ENCODE measurements at places on chromosomes 2 and 18. TPM values are rescaled to one million over a fixed set of nuclear protein-coding genes. Genes with fewer than 3 reads are reported as not detected.

- H3K27me3 ChIP-seq, result no peaks in the 10 kb centered on the region
- DNase-seq, result peak; percentile 69
- peaks cover 14% of the 10 kb centered on the region for H3K4me1 ChIP-seq
These were observed 206.5 kb downstream of the SETBP1 start for GRCh38 chr18:44887227-44887631.

GRCh38 chr2:25954199-25954752, 28.0 kb downstream of the KIF3C start:
- no peak overlapping the region for H3K4me3 ChIP-seq
- no peaks in the 10 kb centered on the region for H3K36me3 ChIP-seq
- no peaks in the 10 kb centered on the region for H3K4me1 ChIP-seq
- DNase-seq, result no peak
- no peaks in the 10 kb centered on the region for H3K27me3 ChIP-seq
- H3K27ac ChIP-seq, result no peak overlapping the region

DNA sequence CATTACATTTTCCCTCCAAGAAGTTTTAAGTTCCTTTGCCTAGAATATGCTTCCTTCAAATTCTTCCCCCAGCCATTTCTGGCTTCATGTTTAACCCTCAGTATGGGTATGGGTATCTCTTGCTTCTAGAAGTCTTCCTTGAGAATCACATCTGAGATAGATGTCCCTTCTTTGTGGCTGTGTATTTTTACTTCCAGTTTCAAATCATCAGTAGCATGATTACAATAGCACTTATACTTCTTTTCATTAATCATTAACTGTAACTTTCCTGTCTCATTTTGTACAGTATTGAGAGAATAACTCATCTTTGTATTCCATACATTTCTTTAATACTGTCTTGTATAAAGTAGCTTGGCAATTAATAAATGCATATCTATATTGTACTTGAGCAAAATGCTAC, 17.3 kb upstream of the PDE1A start:
- H3K36me3 ChIP-seq, result no peaks in the 10 kb centered on the region
- no peak overlapping the region for H3K27ac ChIP-seq
- H3K4me3 ChIP-seq, result no peak overlapping the region
- DNase-seq, result no peak

DNA sequence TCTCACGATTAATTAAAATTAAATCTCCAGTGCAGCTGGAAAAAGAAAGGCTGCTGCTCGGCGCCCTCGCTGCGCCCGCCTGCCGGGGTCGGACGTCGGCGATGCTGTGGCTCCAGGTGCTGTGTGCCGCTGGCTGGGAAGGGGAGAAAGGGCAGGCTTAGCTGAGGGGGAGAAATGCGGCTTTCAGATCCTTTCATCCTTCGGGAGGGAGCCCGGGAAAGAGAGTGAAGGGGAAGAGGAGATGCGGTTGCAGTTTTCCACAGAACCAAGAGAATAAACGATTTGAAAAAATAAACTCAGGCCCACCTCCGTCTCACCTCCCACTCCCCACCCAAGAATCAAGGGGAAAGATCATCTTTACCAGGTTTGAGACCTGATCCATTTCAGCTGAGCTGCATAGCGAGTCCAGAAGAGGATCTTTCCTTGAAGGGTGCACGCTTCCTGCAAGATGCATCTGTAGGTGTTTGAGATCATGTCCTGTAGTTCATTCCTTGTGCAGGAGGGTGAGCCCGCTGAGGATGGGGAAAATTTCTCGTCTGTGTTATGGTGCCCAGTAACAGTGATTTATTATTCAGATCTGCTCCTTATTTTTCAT, 495 bp downstream of the TMEM169 start:
- H3K27ac ChIP-seq, result peak overlapping the region; percentile 27
- H3K36me3 ChIP-seq, result no peaks in the 10 kb centered on the region
- no peak for DNase-seq
- H3K4me1 ChIP-seq, result peaks cover 9% of the 10 kb centered on the region
- peak overlapping the region; percentile 84 for H3K4me3 ChIP-seq

DNA sequence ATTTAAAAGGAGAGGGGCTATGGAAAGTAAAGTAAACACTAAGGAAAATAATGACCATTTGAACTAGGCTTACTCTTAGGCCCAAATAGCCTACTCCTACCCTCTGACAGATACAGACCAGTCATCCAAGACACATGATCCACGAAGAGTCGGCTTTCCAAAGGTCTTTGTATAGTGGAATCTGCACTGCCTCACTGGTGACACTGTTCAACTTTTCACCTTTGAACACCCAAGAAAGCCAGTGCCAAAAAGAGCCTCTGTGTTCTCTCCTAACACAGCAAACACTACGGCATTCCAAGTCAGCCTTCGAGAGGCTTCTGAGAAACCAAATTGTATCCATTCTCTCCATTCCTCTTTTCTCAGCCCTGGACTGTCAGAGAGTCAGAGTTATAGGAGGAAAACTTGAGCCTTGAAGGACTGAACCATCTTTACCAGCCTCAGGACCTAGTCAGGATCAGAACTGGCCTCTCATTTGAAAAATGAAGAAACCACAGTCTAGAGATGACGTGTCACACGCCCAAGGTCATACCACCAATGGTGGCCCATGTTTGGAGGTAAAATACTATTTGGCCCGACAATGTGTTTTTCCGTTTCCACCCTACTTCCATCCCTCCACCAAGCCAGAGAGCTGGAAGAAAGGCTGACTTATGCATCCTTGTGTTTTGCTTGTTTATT, 267.4 kb upstream of the ACVR2A start:
- no peak for DNase-seq
- no peak overlapping the region for H3K4me3 ChIP-seq
- H3K36me3 ChIP-seq, result no peaks in the 10 kb centered on the region
- no peaks in the 10 kb centered on the region for H3K4me1 ChIP-seq
- no peaks in the 10 kb centered on the region for H3K27me3 ChIP-seq

GRCh38 chr2:202344178-202344577, 31.9 kb upstream of the BMPR2 start:
- no peak overlapping the region for H3K4me3 ChIP-seq
- H3K27me3 ChIP-seq, result no peaks in the 10 kb centered on the region
- no peak for DNase-seq
- H3K4me1 ChIP-seq, result no peaks in the 10 kb centered on the region
- no peak overlapping the region for H3K27ac ChIP-seq
- H3K36me3 ChIP-seq, result no peaks in the 10 kb centered on the region

GRCh38 chr2:184780384-184780783, 182.1 kb downstream of the ZNF804A start:
- H3K27ac ChIP-seq, result no peak overlapping the region
- no peaks in the 10 kb centered on the region for H3K36me3 ChIP-seq
- H3K27me3 ChIP-seq, result no peaks in the 10 kb centered on the region
- DNase-seq, result no peak
- H3K4me1 ChIP-seq, result no peaks in the 10 kb centered on the region
- H3K4me3 ChIP-seq, result no peak overlapping the region

DNA sequence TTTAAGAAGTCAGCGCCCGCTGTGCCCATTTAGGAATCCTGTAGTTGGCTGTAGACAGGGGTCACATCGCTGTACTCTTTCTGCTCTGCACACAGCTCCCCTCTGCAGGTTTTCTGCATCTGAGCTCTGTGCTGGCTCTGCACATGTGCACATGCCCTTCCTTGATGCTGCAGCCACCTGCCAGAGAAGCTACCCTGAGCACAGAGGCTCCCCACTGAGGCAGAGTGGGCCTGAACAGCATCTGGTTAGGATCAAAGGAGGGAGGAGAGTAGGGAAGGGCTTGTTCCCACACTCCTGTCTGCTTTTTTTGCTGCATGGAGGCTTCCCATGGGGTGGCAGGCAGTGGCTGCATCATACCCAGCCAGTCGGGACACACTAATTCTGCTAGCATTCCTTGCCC, 238.9 kb downstream of the FHOD3 start:
- no peak for DNase-seq
- H3K36me3 ChIP-seq, result no peaks in the 10 kb centered on the region
- no peaks in the 10 kb centered on the region for H3K27me3 ChIP-seq

DNA sequence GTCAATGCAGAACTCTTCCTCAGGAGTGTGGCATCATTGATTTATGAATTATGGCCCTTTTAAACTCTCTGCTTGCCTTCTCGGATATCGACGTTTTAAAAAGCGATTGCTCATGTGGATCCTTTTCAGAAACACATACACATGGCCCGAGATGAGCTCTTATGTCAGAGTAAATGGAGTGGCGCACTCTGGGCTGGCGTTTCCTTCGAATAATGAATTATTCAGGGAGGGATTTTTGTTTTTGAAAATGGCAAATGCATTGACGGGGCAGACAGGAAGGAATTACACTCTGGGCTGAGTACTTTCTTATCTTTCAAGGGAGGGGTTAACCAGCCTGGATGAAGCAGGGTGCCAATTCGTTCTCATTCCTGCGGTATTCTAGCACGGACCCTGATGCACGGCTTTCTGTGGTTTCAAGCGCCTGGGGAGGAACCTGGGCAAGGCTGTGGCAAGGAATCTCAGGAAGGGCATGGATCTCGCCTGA, 142.7 kb downstream of the PRKCE start:
- H3K27ac ChIP-seq, result no peak overlapping the region
- no peaks in the 10 kb centered on the region for H3K36me3 ChIP-seq
- no peaks in the 10 kb centered on the region for H3K27me3 ChIP-seq
- H3K4me1 ChIP-seq, result peaks cover 3% of the 10 kb centered on the region

The SLC30A3 gene
- total RNA-seq, result not detected

The SFT2D3 gene
- 6.2 TPM for total RNA-seq

The DNAJC10 gene
- 56.7 TPM for total RNA-seq

The CNTNAP5 gene
- total RNA-seq, result not detected

Data from GM12878 (cell line).